ENCODE measurements at places on chromosomes 4 and X.

GRCh38 chr4:2069986-2070385, 10.9 kb downstream of the NAT8L start:
- no peak for DNase-seq

DNA sequence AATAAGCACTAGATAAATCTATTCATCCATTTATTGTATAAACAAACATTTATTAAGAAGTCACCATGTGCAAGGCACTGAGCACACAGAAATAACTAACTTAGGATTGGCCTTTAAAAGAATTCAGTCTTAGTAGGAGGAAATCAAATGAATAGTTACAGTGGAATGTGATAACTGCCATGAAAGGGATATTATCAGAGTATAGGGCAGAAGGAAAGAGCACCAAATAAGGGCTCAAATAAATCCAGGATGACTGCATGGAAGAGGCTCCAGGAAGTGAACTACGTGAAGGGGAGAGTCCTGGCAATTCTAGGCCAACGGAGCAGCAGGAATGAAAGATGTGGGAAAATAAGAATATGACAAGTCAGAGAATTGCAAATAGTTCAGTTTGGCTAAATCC, 406.0 kb downstream of the INPP4B start:
- no peak for DNase-seq

DNA sequence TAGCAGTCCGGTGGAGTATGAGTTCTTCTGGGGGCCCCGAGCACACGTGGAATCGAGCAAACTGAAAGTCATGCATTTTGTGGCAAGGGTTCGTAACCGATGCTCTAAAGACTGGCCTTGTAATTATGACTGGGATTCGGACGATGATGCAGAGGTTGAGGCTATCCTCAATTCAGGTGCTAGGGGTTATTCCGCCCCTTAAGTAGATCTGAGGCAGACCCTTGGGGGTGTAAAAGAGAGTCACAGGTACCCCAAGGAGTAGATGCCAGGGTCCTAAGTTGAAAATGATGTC, 852 bp downstream of the MAGEH1 start:
- no peak for DNase-seq

GRCh38 chrX:133749370-133749769, 236.0 kb downstream of the GPC3 start:
- DNase-seq, result no peak

GRCh38 chr4:185730849-185731608, 81.0 kb downstream of the SORBS2 start:
- DNase-seq, result no peak

GRCh38 chrX:40327085-40327484, 229.3 kb upstream of the BCOR start:
- DNase-seq, result no peak

DNA sequence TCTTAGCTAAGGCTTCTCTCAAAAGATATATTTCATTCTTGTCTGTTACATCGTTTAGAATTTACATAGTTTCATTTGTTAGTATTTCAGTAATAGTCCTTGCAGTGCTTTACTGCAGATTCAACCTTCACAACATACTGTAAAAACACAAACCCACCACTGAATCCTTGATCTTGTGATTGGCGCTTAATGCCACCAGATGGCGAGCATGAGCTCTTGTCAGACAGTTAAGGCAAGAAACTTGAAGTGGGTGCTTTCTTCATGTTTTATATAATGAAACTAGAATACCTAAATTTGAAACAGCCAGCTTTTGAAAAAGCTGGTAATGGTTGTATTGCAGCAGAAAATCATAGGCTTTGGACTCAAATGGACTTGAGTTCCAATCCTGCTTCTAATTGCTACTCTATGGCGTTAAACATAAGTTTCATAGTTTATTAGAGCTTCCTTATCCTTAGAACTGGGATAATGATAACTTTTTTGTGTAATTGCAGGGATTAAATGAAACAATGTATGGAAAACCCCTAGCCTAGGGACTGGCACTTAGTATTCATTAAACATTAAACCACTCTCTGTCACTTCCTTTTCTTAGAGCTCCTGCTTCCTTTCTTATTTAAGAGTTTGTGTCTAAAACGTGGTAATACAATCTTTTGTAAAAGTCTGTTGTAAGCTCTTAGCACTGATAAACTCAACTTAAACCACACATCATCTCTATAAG, 95.1 kb downstream of the USP9X start:
- no peak for DNase-seq

GRCh38 chrX:40637687-40638086, 9.7 kb downstream of the CXorf38 start:
- DNase-seq, result no peak

- DNase-seq, result no peak
These were observed 26.2 kb downstream of the PRSS12 start for GRCh38 chr4:118326585-118326984.

DNA sequence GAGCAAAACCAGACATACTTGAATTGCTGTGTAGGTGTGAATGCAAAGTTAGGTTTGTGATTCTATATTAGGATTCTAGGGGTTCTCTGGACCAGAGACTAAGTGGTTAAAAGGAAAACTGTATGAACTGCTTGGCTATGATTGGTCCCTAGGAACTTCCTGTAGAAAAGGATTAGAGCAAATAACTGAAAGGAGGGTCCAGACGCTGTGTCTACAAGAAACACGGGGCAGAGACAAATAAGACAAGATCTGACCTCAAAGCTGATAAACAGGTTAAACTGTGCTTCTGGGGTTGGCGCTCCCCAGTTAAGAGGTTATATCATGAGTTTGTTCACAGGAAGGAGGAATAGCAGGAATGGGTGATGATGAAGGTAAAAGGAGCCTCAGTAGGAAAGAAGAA, 183.6 kb downstream of the MGST2 start:
- DNase-seq, result no peak

- DNase-seq, result no peak
These were observed 310.2 kb downstream of the FBXW7 start for GRCh38 chr4:152225680-152226079.

- no peak for DNase-seq
These were observed 261.1 kb upstream of the PLCXD1 start for GRCh38 chrX:19912-20571.

DNA sequence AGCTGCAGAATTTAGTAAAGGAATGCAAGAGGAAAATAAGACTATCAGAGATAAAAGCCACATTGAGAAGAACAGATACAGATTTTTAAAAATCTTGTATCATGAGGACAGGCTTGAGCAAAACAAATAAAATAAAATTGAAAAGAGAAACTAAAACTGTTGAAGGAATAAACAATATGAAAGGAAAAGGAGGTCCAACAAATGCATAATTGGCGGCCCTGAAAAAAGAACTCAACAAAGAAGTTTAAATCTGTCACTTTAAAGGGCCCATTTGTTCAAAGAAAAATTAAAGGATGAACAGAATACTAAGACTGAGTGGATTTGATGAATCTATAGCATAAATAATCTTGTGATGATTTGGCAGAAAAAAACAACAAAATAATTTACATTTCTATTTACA, 36.5 kb downstream of the TMPRSS11B start:
- no peak for DNase-seq

DNA sequence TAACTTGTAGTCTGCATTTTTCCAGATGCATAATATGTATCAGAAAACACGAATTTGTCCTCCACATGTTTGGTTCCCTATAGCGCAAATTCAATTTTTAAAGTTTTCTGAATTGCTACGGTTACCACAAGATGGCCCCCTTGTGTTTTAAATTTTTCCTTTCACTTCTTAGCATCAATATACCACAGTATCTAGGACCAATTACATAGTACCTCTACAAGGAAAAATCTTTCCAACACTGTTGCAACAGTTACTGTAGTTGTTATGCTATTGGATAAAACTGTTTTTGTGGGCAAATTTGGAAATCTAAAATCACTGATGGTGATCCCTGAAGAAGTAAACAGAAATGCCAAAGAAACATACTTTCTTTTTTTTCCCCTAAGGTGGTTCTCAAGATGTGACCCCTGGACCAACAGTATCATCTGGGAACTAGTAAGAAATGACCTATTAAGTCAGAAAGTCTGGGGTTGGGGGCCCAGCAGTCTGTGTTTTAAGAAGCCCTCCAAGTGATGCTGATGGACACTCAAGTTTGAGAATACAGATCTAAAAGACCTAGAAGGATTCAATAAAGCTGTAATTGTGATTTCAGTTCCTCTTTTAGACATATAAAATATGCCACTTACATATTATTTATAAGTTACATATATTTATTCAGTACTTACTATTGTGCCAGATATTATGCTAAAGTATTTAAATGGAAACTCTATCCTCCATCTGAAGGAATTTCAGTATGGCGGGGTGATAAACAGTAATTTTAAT, 3.1 kb downstream of the ZGRF1 start:
- DNase-seq, result no peak

DNA sequence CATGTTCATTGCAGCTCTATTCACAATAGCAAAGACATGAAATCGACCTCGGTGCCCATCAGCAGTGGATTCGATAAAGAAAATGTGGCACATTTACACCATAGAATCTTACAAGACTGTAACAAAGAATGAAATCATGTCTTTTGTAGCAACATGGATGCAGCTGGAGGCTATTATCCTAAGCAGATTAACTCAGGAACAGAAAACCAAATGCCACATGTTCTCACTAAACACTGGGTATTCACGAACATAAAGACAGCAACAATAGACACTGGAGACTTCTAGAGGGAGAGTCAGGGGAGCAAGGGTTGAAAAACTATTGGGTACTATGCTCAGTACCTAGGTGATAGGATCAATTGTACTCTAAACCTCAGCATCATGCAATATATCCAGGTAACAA, 180.5 kb downstream of the PPP1R2C start:
- no peak for DNase-seq

DNA sequence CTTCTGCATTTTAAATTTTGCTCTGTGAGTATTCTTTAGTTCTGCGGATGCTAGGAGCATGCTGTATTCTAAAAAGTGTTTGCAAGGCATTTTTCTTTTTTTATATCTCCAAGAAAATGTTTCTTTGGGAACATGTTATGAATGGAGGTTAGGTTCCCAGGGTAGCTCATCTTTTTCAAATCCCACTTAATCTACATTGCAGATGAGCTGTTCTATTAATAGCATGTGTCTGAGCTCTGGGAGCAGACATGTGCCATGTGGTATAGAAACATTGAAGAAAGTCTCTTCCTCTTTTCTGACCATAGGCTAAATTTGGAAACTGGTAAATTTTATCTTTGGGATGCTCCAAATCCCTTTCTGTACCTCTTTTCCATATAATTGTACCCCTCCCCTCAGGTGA, 23.2 kb downstream of the DIAPH2 start:
- no peak for DNase-seq

GRCh38 chr4:100042235-100042634, 92.2 kb upstream of the H2AZ1 start:
- no peak for DNase-seq

DNA sequence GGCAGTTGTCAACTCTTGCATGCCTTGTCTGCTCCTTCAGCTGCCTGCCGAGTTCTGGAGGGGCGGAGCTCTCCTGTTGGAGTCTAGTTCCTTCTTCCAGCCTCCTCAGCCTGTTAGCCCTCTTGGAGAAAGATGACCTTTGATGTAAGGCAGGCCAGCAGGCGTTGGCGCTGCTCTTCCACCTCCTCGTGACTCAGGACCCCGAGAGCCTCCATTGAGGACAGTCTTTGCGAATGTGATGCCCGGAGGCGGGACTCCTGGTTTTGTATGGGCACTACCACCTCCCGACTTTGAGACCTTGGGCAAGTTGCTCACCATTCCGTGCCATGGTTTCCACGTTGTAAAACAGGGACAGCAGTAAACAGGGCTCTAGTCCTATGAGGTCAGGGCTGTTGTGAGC, 108.3 kb downstream of the TENM3 start:
- DNase-seq, result no peak

DNA sequence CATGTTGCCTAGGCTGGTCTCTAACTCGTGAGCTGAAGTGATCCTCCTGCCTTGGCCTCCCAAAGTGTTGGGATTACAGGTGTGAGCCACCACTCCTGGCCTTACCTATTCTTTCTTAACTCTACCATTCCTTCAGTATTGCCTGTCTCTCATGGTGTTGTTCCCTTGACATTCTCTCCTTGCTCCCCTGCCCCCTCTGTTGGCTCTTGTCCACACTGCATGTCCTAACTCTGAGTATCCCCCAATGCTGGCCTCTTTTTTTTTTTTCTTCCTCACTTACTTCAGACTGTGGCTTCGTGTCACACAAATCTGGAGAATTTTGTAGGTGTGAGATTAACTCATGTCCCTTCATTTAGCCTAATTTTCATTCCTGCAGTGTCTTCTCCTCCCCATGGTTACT, 22.9 kb upstream of the FRMPD4 start:
- DNase-seq, result no peak

DNA sequence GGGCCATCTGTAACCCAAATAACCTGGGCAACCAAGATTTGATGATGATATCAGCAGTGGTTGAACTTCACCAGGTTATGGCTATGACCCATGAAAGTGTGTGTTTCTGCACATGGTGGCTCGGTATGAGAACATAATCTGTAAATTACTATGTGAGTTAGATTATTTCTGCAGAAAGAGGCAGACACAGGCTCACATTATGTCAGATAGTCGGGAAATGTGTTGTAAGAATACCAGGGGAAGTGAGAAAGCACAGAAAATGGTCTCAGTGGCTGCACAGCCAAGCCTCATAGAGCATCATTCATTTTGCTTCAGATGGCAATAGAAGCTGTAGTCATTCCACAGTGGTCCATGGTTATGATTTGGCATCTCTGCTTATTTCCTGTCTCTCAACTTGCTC, 63.0 kb upstream of the RBPJ start:
- no peak for DNase-seq

- no peak for DNase-seq
These were observed 34.9 kb downstream of the NFXL1 start for GRCh38 chr4:47879458-47879857.

- no peak for DNase-seq
These were observed 123.3 kb upstream of the TBL1X start for GRCh38 chrX:9341291-9342201.

GRCh38 chr4:124459196-124459940, 253.2 kb downstream of the ANKRD50 start:
- no peak for DNase-seq

DNA sequence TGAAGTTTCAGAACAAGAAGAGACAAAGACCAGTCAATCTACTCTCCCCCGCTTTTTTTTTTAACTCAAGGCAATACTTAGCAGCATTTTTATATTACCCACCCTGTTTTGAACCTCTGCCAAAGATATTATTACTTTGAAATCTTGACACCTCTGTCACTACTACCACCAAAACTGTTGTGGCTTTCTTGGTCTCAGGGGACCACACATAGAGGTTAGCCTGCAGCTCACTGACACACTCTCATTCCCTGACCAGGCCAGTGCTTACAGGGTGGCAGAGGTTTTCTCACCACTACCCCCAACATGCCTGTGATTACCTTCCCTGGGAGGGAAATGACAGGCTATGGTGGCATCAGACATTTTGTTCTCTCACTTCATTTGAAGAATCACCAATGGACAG, 137.4 kb upstream of the STIM2 start:
- no peak for DNase-seq

DNA sequence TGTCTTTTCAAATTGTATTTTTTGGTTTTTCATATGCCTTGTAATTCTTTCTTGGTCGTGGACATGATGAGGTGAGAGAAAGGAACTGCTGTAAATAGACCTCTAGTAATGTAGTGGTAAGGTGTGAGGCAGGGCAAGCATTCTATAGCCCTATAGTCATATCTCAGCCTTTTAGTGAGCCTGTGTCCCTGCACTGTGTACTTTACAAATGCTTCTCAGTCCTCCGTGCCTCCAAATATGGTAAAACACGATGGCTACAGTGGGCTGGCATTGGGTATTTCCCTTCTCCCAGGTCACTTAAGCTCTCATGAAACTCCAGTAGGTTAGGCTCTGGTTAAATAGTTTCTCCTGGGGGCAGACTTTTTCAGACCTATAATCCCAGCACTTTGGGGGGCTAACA, 57.9 kb upstream of the PLS3 start:
- DNase-seq, result no peak
